Nucleus accumbens (tissue), 56 donors: ENCODE measurements at places on chromosomes 7 and 10.
A peak's percentile ranks its signal among the peaks of the same experiment; 100 is the strongest.

DNA sequence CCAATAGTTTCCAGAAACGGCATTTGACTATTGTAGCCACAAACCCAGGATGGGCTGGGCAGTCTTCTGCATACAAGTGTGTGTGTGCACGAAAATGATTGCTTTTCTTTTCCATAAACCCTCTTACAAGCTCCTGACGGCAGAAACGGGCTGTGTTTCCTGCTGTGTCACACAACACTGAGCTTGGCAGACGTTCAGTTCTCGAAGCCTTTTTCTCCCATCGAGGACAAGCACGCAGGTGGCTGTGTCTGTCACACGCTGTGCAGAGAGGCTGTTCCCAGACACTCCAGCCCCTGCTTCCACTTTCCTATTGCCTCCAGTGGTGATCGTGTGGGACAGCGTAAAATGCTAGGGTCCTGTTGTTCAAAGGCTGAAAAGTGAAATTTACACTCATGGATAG, 32.1 kb downstream of the RBAK start:
- no peak for DNase-seq

DNA sequence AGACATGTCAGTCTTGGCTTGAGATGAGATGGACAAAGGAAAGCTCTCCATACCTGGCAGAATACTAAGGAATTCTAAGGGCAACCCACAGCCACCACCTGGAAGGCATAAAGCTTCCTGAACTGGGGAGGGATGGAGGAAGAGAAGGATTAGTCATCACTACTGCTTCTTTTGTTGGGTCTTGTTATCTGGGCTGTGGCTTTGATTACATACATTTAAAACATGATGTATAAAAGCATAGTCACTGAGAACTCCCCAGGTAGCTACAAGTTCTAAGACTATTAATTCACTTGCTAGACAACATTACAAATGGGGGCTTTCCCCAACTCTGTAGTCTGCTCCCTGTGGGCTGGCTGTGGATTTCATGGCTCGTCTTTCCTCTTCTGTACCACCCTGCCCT, 58.2 kb downstream of the RBM33 start:
- no peak for DNase-seq

DNA sequence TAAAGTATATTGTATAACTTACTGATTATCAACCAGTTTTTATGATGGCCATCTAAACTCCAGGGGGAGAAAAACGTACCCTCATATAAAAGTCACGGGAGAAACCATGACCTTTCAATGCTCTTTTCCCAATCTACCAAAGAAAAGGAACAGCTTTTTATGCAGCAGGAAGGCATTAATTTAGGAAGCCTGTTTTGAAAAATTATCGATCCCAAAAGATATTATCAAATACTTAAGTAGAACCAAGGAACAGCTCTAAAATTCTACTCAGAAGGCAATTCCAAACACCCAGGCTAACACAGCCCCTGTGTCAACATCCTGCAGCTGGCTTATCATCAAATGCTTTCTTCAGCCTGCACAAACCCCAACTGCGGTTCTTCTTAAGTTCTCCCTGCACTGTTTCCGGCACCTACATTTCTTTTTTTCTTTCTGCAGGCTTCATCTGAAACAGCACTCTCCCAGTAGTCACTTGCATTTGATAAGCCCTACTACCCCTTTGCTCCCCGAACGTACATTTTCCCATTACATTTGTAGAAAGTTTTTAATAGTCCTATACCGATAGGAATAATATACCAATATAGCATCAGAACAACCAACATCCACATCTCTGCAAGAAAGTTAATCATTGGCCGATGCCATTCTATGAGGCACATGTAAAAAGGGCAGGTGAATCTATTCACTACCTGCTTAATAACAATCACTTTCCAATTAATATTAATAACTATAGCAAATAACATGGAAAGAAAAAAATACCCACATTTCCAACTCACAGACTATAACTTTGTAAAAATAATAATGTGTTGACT, 47.9 kb downstream of the PIP4K2A start:
- no peak for DNase-seq

- DNase-seq = no peak
Observed at GRCh38 chr7:29287366-29287765, 92.8 kb downstream of the CHN2 start.

- no peak for DNase-seq
Observed at GRCh38 chr7:115410972-115411686, 489.2 kb downstream of the MDFIC start.

DNA sequence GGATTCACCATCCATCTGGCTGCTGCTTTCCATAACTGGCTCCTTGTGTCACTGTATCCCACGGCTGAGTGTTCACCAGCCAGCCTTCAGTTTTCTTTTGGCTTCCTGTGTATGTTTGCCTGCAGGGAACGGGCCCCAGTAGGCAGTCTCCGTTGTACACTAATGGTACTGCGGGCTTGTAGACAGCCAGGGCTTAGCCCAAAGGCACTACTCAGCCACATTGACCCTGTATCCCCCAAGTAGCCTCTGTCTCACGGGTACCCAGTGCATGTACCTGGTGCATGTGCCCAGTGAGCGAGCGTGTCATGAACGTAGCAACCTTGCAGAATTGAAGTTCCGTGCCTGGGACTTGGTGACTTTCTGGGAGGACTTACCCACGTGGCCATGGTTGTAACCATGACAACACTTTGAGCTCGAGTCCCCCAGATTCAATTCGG, 6.1 kb downstream of the PFKFB3 start:
- no peak for DNase-seq

GRCh38 chr10:114179148-114179547, at the start of gene TDRD1:
TSS of gene TDRD1 (plus strand) at chr10:114179353. CDS start at chr10:114187832, 8,479 bp downstream.
- no peak for DNase-seq

- DNase-seq = no peak
Observed at GRCh38 chr10:86830043-86830591, 73.7 kb downstream of the BMPR1A start.

GRCh38 chr10:74406006-74406405, 255.0 kb downstream of the ADK start:
- no peak for DNase-seq

DNA sequence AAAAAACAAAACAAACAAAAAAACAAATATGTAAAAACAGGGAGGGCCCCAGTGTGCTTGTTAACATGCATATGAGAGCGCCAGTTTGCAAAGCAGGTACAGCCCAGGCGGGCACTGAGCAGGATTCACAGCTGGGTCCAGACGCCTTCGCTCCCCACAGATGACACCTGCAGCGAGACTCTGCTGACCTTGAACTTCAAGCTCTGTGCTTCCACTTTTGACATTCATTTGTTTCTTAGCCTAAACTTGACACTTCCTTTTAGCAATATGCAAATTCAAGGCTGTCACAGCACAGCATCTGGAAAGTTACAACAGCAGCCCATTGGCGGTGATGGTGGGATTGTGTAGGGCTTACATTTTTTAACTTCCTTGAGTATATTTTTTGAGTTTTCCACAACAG, 88.8 kb upstream of the TNS3 start:
- no peak for DNase-seq

- DNase-seq = no peak
Observed at GRCh38 chr10:8061274-8062211, 7.1 kb downstream of the GATA3 start.

DNA sequence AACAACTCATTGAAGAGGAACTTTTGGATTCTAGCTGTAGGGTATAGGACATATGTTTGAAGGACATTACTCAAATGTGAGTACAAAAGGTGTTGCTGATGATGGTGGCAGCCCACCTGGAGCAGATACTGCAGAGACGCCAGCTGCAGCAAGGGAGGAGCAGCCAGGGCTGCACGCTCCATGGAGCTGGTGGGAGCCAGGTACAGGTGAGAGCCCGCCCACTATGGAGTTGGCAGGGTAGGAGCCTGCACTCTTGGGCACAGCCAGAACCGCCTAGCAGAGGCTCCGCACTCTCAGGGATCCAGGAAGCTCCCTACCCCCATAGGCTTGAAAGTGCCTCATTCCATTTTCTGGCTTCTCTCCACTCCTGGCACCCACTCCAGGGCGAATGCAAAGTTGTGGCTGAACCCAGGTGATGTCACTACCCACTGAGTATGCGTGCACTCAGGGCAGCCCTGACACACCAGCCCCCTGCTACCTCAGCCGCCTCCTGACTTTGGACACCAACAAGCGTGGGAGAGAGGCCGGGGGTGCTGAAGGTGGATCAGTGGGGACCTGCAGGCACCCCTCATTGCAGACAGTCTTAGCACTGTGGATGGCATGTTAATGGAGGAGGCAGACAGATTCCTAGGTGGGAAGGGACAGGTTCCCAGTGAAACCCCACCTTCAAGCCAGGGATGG, 761.1 kb downstream of the IPMK start:
- no peak for DNase-seq

DNA sequence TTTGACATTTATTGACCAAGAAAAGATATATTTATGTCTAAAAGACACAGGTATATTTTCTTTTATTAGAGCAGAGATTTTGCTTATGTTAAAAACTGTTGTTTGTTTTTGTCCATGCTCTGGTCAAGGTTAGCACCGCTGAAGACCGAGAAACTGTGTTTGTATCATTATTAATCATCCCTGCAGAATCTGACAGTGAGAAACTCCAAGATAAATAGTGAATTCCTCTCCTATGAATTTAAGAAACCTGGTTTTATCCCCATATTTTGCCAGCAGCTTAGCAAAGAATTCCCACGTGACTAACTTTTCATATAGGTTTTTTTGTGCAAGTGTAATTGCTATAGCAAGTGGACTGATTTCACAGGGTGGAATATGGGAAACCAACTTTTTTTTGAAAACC, 77.6 kb downstream of the FRMD4A start:
- no peak for DNase-seq

- no peak for DNase-seq
Observed at GRCh38 chr10:33267708-33268107, 66.8 kb downstream of the NRP1 start.

DNA sequence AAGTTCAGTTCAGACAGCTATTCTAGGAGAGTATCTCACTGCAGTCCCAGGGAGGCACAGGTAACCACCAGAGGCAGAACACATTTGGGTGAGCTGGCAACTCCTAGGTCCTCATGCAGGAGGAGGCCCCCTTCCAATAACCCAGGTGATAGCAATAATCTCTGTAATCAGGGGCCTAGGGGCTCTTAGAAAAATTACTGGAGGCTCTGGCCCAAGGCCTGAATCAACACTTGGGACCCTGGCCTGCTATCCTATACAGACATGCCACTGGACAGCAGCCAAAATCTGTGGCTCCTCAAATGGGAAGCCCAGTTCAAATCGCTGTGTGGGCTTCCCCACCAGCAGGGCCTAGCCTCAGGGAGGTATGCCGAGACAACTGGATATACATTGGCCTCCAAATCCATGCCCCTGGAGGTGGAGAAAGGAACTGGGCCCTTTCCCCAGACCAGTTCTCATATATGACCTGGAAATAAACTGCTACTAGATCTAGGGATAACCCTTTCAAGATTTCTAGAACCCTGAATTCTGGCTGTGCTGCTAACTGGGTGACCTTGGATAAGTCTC, 1.6 kb downstream of the AVPI1 start:
- no peak for DNase-seq

GRCh38 chr7:32762925-32763293, 128.7 kb downstream of the KBTBD2 start:
- DNase-seq = no peak

DNA sequence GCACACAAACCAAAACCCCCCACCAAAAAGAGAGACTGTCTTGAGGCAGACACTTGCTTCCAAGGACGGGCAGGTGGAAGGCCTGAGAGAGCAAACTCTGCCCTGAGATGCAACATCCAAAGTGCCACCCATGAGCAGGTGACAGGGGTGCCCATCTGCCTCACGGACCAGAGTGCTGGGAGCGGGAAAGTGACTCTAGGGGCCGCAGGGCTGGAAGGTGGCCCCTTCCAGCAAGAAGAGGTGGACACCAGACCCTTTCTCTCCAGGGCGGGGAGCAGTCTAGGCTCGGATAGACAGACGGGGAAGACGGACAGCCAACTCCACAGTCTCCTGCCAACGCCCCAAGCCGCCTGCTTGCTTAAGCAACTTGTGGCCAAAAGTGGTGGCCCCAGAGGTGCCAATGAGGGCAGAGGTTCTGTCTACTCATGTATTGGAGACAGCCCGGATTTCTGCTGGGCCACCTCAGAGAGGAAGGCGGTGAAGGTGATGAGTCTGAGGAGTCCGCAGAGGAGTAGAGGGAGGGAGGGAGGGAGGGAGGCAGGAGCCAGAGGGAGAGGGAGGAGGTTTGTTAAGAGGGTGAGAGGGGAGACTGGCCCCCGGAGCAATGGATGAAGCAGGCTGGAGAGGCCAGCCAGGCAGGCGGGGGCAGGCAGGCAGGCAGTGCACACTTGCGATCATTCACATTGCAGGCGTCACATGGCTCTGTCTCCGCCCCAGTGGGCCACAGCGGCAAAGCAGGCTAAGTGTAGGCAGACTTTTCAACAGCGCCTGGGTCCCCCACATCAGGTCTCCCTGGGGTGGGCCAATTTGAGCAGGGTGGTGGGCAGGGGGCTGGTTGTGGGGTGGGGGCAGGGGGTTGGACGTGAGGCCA, 65.6 kb downstream of the SLC29A4 start:
- DNase-seq = peak; percentile 42

DNA sequence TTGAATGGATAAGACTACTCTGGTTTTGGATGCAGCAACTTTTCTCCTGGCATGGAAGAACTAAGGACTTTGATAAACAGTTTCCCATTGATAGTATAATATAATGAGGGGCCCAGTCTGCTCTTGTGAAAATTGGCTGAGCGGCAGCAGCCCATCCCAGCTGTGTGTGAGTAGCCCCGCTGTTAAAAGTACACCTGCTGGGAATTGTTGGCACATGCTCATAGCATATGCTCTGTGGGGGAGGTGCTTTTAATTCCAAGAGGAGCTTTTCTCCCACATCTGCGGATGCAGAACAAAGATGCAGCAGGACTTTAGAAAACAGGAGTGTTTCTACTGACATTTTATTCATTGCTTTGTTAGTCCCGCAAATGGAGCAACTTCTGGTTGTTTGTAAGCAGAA, 19.0 kb downstream of the SRI start:
- DNase-seq = no peak

- no peak for DNase-seq
Observed at GRCh38 chr10:28823501-28824075, 146.3 kb downstream of the BAMBI start.

- no peak for DNase-seq
Observed at GRCh38 chr7:78264105-78264504, 465.5 kb downstream of the PHTF2 start.

DNA sequence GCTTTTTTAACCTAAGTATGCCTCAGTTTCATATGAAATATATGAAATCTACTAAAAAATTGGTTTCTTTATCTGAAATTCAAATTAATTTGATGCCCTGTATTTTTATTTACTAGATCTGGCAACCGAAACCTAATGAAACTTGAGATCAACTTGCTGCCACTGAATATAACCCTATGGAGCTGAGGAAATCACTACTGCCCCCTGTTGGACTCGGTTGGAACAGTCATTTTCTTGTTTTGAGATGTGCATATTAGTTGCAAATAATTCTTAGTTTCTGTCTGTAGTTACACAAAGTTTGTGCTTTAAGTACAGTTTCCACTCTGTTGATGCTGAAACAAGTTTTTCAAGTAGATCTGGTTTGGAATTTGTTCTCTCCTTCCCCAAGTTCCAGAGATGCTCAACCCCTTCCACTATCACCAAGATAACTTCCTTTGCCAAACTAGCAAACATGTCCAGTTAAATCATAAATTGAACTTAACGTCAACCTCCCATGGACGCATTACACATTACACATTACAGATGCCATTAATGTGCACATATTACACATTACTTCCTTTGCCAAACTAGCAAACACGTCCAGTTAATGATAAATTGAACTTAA, 22.2 kb upstream of the EXOC4 start:
- DNase-seq = no peak

- DNase-seq = no peak
Observed at GRCh38 chr7:4273566-4274230, 408.4 kb upstream of the FOXK1 start.

- DNase-seq = no peak
Observed at GRCh38 chr10:89351412-89351779, 23.6 kb downstream of the IFIT3 start.

GRCh38 chr7:631964-632830, 94.3 kb upstream of the DNAAF5 start:
- no peak for DNase-seq
